ENCODE measurements at places on chromosomes 16 and 17.

DNA sequence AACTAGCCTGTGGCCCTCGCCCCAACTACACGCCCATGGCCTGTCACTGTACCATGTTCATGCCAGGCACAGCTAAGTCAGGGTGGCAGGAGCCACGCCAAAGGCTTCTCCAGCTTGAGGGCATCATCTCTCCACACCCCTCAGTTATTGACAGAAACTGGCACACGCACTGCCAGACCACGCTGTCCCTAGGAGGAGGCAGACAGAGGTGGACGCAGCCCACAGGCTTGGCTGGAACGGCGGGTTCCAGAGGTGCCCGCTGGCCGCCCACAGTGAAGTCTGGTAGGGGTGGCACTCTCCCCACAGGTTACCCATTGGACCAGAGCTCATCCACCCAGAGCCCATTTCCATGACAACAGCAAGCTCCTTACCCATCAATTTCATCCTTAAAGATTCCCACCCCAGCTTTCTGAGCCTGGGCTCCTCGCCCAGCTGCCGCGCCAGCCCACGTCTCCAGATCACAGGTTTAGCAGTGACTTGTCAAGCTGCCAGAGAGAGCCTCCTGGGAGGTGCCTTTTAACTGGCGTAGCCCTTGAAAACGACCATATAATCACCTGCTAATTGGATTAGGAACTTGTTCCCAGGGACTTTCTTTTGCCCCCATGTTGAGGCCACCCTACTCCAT, 27.9 kb downstream of the RPRML start:
- no peak for DNase-seq

DNA sequence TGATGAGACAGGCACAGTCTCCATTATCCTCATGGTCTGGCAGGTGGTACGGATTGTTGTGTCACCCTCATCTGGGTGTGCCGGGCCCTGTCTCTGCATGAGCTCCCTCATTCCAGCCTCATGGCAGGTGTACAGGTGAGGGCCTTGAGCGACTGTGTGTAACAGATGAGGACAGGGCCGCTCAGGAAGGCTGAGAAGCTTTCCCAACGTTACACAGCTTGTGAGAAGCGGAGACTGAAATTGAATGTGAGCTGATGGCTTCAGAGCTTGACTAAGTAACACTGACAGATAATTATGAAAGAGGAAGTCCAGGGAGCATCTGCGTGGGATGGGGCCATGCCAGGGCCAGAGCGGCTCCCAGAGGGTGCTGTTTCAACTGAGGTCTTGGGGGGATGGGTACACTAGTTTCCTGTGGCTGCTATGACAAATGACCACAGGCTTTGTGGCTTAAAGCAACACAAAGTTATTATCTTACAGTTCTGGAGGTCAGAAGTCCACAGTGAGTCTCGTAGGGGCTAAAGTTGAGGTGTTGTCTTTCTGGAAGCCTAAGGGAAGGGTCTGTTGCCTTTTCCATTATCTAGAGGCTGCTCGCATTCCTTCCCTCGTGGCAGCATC, 36.7 kb downstream of the CMIP start:
- DNase-seq, result no peak

DNA sequence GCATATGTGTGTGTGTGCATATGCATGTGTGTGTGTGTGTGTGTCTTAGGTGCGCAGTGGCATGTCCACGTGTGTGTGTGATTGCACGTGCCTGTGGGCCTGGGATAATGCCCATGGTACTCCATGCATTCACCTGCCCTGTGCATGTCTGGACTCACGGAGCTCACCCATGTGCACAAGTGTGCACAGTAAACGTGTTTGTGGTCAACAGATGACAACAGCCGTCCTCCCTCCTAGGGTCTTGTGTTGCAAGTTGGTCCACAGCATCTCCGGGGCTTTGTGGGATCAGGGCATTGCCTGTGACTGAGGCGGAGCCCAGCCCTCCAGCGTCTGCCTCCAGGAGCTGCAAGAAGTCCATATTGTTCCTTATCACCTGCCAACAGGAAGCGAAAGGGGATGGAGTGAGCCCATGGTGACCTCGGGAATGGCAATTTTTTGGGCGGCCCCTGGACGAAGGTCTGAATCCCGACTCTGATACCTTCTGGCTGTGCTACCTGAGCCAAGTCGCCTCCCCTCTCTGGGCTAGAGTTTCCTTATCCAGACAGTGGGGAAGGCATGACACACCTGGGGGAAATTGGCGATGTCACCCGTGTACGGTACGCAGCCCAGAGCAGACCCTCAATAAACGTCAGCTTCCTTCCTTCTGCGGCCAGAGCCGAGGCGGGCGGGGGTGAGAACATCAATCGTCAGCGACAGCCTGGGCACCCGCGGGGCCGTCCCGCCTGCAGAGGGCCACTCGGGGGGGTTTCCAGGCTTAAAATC, 47.6 kb downstream of the IL21R start:
- DNase-seq, result peak; percentile 93

- DNase-seq, result no peak
Measured at GRCh38 chr17:14547556-14547955, 246.7 kb downstream of the HS3ST3B1 start.

DNA sequence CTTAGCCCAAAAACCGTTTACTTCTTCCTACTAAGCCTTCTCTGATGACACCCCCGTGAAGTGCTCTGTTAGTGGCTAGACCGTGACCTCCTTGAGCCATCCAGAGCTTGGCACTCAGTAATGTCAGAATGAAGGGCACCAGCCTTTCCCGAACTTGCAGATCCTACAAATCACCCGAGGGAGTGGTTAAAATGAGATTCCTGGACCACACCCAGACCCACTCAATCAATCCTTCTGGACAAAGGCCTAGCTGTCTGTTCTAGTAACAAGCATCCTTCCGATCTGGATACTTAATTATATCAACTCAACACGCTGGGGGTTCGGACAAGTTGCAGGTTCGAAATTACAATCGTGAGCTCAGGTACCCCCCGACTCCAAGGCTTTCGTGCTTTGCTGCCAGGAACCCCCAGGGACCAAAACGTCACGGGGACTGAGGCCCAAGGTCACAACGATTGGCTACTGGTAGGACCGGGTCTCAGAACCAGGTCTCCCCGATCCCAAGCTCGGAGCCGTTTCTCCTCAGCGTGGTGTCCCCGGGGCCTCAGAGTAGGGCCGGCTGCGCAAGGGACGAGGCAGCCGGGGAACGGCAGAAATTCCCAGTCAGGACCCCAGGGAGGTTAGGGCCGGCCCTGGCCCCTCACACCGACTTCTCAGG, 527 bp downstream of the CIAPIN1 start:
- peak; percentile 11 for DNase-seq

GRCh38 chr16:50991436-50991835, 159.6 kb downstream of the SALL1 start:
- no peak for DNase-seq

DNA sequence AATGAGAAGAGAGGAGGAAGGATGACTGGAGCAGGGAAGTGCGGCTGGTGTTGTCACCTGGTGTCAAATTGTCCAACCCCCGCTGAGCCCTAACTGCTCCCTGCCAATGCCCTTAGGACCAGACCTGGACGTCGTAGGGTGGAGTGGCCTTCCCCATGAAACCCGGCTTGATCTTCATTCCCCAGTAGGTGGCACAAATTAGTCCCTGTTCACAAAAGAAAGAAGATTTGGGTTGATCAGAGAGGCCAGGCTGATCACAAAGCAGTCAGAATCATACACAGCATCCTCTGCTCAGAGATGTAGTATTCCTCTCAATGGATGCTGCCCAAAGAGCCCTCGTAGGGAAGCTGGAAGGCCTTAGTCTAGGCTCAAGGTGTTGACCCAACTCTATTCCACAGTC, 60.2 kb downstream of the ACSM1 start:
- DNase-seq, result no peak

- no peak for DNase-seq
Measured at GRCh38 chr16:22252317-22252716, 44.9 kb upstream of the POLR3E start.

DNA sequence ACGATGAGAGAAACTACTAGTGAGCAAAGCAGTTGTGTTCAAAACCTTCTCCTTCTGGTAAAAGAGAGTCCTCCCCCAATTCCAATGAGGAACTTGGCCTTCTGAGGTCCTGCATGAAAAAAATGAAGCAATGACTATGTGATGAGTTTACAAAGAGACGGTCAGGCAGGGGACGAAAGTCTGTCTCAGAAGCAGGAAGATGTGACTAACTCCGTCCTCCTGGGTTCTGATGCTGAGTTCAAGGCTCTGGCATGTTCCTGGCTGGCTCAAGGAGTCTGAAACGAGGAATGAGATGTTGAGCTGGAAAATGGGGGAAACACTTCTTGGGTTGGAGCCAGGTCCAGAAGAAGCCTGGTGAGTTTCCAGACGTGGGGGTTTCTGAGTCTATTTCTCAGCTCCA, 129.6 kb downstream of the CPPED1 start:
- DNase-seq, result no peak

DNA sequence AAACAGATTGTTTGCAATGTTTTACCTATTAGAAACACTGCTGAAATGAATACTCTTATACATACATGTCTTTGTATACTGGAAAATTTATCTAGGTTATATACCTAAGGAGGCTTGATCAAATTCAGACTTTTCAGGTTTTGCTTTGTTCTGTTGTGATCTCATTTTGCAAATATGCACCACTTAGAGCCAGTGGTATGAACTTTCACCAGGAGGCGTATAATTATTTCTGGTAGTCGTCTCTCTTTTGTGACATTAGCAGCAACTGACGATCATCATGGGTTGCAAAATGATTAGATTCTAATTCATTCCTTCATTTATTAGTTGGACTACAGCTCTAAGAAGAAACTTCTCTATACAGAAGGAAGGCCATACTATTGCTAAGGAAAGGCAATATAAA, 26.9 kb downstream of the AP1G1 start:
- no peak for DNase-seq

- DNase-seq, result no peak
Measured at GRCh38 chr17:80821546-80821945, 170.1 kb upstream of the CHMP6 start.

DNA sequence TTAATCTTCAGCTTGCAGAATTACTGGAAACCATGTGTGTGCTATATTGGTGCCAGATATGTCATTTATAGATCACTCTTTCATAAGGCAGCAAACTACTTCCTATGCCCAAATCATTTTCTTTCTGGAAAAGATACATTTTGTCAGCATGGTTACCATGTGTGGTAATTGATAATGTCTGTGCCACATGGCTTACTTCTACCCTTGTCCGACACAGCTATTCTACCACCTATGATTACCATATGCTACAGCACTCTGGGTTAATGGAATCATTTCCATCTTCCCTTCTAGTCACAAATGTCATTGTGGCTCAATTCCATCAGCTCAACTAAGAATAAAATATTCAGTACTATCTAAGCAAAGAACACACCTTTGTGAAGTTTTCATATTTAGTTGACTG, 8.0 kb upstream of the PPM1E start:
- no peak for DNase-seq

DNA sequence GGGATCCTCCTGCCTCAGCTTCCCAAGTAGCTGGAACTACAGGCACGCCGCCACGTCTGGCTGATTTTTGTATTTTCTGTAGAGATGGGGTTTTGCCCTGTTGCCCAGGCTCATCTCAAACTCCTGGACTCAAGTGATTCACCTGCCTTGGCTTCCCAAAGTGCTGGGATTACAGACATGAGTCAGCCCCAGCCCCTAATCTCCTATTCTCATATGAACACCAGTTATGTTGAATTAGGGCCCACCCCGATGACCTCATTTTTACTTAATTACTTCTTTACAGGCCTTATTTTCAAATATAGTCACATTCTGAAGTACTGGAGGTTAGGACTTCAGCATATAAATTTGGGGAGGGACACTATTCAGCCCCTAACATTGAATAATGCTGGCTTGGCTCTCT, 49.2 kb downstream of the ZNRF1 start:
- DNase-seq, result no peak

GRCh38 chr17:38416840-38417209, 11.4 kb upstream of the ARHGAP23 start:
- DNase-seq, result no peak

- DNase-seq, result no peak
Measured at GRCh38 chr16:24668481-24669061, 60.9 kb upstream of the TNRC6A start.

DNA sequence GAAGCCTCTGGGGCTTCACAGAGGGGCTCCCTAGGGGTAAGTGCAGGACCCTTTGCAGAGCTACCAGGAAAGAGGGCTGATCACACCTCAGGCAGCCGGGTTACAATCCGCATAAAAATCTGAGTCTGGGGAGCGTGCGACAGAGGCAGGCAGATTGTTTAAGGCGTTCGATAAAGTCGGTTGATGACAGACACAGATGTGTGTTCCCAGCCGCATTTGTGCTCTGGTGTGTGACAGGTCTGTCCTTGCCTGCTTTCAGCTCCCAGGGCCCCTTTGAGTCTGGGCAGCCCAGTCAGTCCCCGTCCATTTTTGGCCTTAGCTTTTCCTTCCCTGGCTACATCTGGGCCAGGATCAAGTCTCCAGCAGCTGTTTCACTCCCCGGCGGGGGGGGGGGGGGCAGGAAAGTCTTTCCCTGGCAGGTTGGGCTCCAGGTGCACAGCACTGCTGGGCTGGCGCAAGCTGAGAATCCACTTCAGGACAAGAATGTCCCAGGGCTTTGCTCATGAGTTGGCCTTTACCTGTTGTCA, 1.3 kb upstream of the ZACN start:
- no peak for DNase-seq

DNA sequence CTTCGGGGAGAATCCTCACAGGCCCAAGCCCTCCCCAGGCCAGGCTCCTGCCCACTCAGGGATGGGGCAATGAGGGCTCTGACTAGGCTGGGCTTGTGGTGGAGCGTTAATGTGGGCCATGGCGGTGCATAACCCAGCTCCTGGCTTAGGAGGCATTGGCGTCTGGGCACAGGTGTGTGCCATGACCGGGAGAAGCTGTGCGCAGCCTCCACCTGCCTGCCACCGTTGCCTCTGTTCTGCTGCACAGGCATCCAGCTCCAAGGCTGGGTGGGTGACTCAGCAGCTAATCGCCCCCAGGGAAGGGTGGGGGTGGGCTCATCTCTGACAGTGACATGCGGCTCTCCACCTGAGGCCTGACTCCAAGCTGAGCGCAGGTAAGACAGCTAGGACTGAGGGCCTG, 3.5 kb upstream of the ARHGAP27 start:
- DNase-seq, result no peak

DNA sequence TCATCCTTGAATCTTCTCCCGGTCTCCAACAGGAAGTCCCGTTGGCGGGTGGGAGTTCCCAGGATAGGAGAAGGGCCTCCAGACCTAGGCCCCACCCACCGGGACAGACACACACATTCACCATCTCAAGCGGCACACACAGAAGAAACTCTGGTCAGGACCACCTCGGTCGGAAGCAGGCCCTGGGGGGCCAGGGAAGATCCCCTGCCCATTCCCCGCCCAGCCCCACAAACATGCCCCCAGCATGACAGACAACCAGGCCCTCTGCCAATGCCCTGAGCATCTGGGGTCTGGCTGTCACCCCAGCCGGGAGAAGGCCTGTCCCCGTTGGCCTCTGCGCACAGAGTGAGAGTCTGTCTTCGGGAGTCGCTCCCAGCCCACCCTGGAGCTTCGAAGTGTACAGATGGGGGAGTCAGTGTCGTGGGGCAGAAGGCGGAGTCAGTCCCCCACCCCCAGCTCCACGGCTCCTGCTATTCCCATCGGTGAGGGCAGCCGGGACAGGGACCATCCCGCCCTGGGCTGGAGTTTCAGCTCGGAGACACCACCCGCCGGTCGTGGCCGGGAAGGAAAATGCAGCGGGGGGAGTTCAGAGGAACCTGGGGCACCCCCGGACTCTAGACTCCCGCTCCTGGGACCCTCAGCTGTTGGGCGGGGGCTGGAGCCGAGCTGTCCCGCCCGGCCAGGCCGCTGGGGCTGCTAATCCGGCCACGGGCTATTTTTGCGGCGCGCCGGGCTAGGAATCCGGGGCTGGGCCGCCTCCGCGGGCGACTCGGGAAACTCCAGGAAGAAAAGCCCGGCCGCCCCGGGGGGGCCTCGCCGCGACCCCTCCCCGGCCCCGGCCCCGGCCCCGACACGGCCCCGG, 660 bp downstream of the RHBDF1 start:
- no peak for DNase-seq

GRCh38 chr17:58320570-58321323, 7.8 kb downstream of the TSPOAP1 start:
- DNase-seq, result no peak

Data from central memory CD8-positive, alpha-beta T cell (primary cell).